Renal cortical epithelial cell (primary cell): ENCODE measurements at places on chromosomes 1 and 21. TPM values are rescaled to one million over a fixed set of nuclear protein-coding genes. Genes with fewer than 3 reads are reported as not detected.

- DNase-seq, result no peak
These were observed 203.5 kb downstream of the NTNG1 start for GRCh38 chr1:107344268-107344760.

GRCh38 chr1:91847851-91848250 lies 38.1 kb downstream of the TGFBR3 start:
- no peak for DNase-seq

GRCh38 chr1:59755069-59755685 lies 59.6 kb upstream of the HOOK1 start:
- no peak for DNase-seq

- DNase-seq, result peak; percentile 94
These were observed 20.6 kb upstream of the PPM1J start for GRCh38 chr1:112735752-112736151.

GRCh38 chr1:203324105-203325025 lies 19.0 kb downstream of the BTG2 start:
- DNase-seq, result no peak

DNA sequence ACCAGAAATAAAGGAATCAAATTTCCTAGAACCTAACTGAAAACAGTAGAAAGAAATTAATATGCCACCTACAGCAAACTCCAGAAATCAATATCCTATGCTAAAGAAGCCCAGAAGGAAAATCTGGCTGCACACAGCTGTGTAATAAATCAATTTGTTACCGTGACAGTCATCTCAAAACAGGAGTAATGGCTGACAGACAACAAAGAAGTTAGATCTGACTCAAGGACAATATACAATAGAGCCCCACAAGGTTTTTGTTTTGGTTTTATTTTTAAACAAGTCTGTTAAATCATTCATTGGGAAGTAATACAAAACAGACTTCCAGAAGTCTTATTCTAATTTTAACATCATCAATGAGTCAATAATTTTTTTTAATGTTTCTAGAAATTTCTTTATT lies 168.4 kb downstream of the RERE start:
- peak; percentile 55 for DNase-seq

GRCh38 chr1:207645635-207646081 lies 725 bp downstream of the CR1L start:
- no peak for DNase-seq

DNA sequence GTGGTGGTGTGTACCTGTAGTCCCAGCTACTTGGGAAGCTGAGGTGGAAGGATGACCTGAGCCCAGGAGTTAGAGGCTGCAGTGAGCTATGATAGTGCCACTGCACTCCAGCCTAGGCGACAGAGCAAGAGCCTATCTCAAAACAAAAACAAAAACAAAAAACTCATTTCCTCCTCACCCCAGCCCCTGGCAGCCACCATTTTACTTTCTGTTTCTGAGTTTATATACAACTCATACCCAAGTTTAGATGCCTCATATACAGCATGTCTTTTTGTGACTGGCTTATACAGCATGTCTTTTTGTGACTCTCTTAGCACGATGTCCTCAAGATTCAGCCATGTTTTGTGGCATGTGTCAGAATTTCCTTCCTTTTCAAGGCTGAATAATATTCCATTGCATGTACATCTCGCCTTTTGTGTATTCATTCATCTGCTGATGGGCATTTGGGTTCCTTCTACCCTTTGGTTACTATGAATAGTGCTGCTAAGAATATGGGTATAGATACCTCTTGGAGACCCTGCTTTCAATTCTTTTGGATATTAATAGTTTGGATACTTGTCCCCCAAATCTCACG lies 14.7 kb downstream of the COA7 start:
- DNase-seq, result no peak

LIN28A gene
- not detected in 2 replicates for total RNA-seq

BEND5 gene
- total RNA-seq, result 1.9 and 6.0 TPM in 2 replicates
